ENCODE measurements at places on chromosomes 7 and 10. TPM values are rescaled to one million over a fixed set of nuclear protein-coding genes. Genes with fewer than 3 reads are reported as not detected.

The LRRC18 gene
- total RNA-seq, result not detected

DNA sequence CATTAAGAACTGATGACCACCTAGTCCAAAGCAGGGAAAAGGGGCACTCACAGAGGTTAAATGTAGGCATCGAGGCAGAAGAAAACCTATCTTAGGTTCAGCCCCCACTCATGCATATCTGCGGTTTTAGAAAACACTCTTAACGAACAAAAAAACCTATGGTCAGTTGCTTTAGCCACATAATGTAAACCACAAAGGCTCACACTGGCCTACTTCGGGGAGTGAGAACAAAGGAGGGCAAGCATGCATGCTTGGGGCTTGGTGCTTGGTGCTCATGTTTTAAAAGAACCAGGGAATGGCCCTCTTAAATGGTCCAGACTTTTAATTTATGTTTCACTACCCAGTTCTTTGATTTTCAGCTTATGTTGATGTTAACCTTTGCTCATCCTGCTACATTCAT, 14.2 kb downstream of the INSYN2A start:
- no peak for DNase-seq

DNA sequence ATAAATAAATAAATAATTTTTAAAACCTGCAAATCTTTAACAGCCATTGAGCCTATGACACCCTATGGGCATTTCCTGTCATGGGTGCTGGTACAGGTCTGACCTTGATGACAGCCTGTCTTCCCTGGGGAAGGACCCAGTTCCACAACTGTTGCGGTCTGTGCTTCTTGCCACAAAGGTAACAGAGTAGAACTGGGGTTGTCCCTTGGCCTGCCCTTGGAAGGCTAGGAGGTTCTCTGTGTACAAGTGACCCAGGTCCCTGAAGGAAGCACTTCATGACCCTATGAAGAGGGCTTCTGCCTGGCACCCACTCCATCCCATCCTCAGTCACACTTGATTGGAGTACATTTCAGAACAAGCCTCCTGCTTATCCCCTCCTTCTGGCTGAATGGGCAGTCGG, 66.9 kb downstream of the OGDH start:
- no peak for DNase-seq

DNA sequence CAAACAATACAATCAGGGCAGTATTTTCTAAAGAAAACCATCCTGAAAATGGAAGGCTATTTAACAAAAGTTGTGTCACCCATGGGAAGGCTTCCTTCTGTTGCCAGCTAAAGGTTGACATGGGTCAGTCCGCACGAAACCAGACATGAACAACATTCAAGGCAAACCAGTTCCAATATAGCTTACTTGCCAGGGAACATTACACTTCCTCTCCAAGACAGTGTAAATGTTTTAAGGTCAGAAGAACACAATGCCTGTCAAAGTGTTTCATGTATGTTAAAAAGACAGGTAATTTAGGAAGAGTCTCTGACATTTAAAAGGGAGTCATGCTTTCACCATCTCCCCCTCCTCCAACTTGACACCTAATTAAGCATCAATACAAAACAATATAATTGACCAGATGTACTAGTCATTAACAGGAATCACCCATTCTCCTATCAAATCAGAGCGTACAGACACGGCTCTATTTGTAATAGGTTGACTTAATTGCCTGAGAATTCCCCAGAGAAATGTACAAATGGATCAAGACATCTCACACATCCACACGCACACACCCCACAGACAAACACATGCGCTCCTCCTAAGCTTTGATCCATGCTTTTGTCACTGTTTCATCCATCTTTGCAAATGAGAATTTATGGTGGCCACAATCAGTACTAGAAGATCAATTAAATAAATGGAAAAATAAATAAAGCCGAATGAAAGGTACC, 69.5 kb downstream of the CACNA2D1 start:
- no peak for DNase-seq

The C7orf57 gene
- total RNA-seq, result 0.85 TPM

DNA sequence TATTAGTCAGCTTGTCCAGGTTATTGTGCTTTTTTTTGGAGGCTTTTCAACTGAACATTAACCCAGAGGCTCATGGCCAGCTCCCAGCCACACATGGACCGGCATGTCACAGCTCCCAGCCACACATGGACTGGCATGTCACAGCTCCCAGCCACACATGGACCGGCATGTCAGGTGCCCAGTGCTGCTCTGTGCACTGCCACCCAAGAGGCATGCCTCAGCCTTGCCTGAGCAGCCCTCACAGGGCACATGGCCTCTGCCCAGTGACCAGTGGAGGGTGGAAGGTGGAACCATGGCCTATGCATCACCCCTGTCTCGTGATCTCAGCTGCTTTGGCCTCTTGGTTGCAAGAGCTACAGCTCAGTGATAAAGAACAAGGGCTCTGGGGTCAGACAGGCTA, 119.8 kb downstream of the OAT start:
- no peak for DNase-seq

GRCh38 chr7:87047-87446, 105.3 kb upstream of the FAM20C start:
- no peak for DNase-seq

GRCh38 chr7:49327155-49327554, 402.8 kb downstream of the CDC14C start:
- DNase-seq, result no peak

GRCh38 chr10:47354165-47354564, 6.0 kb downstream of the RBP3 start:
- no peak for DNase-seq

DNA sequence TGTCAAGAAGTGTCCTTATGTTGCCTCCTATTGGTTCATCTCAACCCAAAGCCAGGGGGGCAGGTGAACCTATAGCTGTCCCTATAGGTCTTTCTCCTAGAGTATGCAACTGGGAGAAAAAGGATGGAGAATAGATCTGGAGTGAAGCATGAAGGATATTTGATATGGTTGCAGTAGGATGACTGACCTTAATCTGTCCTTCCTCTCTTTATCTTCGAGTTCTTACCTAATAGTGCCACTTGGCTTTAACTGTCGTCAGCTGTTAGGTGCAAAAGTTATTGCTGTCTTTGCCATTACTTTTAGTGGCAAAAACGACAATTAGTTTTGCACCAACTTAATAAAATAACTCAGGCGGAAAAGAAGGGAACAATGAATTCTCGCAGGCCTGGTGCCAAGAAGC, 196.0 kb downstream of the GALNT17 start:
- no peak for DNase-seq

DNA sequence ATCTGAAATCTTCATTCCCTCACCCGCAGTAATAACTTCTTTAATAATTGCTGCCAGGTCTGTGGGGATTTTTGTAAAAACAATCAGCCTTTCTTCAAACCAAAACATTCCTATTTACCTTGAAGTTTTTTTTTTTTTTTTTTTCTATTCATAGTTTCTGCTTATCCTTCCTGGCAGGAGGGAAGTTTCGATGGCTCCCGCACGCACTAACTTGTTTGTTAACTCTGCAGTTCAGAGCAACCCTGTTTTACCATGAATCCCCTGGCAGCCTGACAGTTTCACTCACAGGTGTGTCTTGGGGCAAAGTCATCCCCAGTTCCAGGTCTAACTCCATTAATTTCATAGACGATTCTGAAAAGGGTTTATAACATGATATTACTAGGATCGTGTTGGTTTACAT, 149.3 kb downstream of the KLF6 start:
- DNase-seq, result no peak
